ENCODE measurements at places on chromosomes 12 and 14. TPM values are rescaled to one million over a fixed set of nuclear protein-coding genes. Genes with fewer than 3 reads are reported as not detected.

The RFX4 gene
- polyA plus RNA-seq: not detected

The RNASE4 gene
- polyA plus RNA-seq: 7.0 TPM

The GSG1 gene
- polyA plus RNA-seq: 0.43 TPM

The SMCO2 gene
- not detected for polyA plus RNA-seq

The CIDEB gene
- polyA plus RNA-seq: 28.5 TPM

The DDN gene
- polyA plus RNA-seq: 85.9 TPM

The SYNDIG1L gene
- polyA plus RNA-seq: 0.18 TPM

The SALL2 gene
- 65.4 TPM for polyA plus RNA-seq

The CCDC197 gene
- not detected for polyA plus RNA-seq

The DENND5B gene
- 32.1 TPM for polyA plus RNA-seq

The RTN1 gene
- 3.6 TPM for polyA plus RNA-seq

The TAS2R9 gene
- polyA plus RNA-seq: not detected

The SLC22A17 gene
- 50.0 TPM for polyA plus RNA-seq

The ASPG gene
- polyA plus RNA-seq: 10.8 TPM

The TSPAN19 gene
- polyA plus RNA-seq: 1.0 TPM

The RAD9B gene
- polyA plus RNA-seq: 1.1 TPM

The TAS2R42 gene
- not detected for polyA plus RNA-seq

The KRT2 gene
- not detected for polyA plus RNA-seq

The MIPOL1 gene
- 9.6 TPM for polyA plus RNA-seq

The STAB2 gene
- 0.25 TPM for polyA plus RNA-seq

The SERPINA4 gene
- polyA plus RNA-seq: 1.00 TPM

The KRT8 gene
- 214 TPM for polyA plus RNA-seq

The IAPP gene
- not detected for polyA plus RNA-seq

The OASL gene
- polyA plus RNA-seq: 0.14 TPM

The NGB gene
- not detected for polyA plus RNA-seq

The PLEKHD1 gene
- polyA plus RNA-seq: 3.9 TPM

The ACOT6 gene
- not detected for polyA plus RNA-seq

The AHNAK2 gene
- polyA plus RNA-seq: 1.4 TPM

The FAM161B gene
- polyA plus RNA-seq: 14.6 TPM

The PRB2 gene
- polyA plus RNA-seq: not detected

The RPL10L gene
- 0.32 TPM for polyA plus RNA-seq

The NOPCHAP1 gene
- polyA plus RNA-seq: 12.3 TPM

The SLC6A13 gene
- polyA plus RNA-seq: 52.9 TPM

The CELA1 gene
- not detected for polyA plus RNA-seq

The NKX2-1 gene
- polyA plus RNA-seq: not detected

The CCDC175 gene
- polyA plus RNA-seq: 0.50 TPM

The COX8C gene
- 0.32 TPM for polyA plus RNA-seq

The EFS gene
- 29.5 TPM for polyA plus RNA-seq

The MUCL1 gene
- polyA plus RNA-seq: not detected

The KANSL2 gene
- 57.6 TPM for polyA plus RNA-seq

The KCNA5 gene
- polyA plus RNA-seq: 2.5 TPM

The MYH6 gene
- 0.18 TPM for polyA plus RNA-seq

The RNU4-1 gene
- not detected for polyA plus RNA-seq

The MANSC4 gene
- 0.25 TPM for polyA plus RNA-seq

The FGF6 gene
- not detected for polyA plus RNA-seq

The LBHD2 gene
- not detected for polyA plus RNA-seq

The IL23A gene
- 0.58 TPM for polyA plus RNA-seq

The OR4E2 gene
- not detected for polyA plus RNA-seq

The NEUROD4 gene
- not detected for polyA plus RNA-seq

The CFAP54 gene
- polyA plus RNA-seq: 2.3 TPM

The SLC17A8 gene
- polyA plus RNA-seq: 0.32 TPM

The PDZRN4 gene
- polyA plus RNA-seq: 5.7 TPM

The MYF6 gene
- polyA plus RNA-seq: 0.14 TPM

The KCNA1 gene
- 0.07 TPM for polyA plus RNA-seq

Data from right renal cortex interstitium (tissue), 3 donors.